PC-3 (cell line): ENCODE measurements at places on chromosomes 1 and 21.

DNA sequence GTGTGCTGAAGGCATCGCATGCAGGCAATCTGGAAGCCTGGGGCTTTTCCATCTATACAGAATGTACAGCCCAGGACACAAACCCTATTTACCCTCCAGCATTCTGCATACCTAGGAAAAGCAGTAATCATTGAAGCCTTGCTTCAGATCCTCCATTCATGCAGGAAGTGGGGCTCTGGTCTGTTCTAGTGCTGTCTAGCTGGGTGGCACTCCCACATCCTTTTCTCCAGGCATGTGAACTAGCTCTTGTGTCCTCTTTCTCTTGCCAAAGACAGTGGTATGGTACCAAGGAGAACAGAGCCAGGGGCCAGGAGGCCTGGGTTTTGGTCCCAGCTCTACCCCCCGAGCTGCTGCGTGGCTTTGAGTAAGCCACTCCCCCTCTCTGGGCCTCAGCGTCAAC lies 21.7 kb downstream of the LRP8 start:
- DNase-seq, result no peak

- peak; percentile 7 for DNase-seq
These were observed 30.5 kb downstream of the CCDC185 start for GRCh38 chr1:223423641-223424233.

DNA sequence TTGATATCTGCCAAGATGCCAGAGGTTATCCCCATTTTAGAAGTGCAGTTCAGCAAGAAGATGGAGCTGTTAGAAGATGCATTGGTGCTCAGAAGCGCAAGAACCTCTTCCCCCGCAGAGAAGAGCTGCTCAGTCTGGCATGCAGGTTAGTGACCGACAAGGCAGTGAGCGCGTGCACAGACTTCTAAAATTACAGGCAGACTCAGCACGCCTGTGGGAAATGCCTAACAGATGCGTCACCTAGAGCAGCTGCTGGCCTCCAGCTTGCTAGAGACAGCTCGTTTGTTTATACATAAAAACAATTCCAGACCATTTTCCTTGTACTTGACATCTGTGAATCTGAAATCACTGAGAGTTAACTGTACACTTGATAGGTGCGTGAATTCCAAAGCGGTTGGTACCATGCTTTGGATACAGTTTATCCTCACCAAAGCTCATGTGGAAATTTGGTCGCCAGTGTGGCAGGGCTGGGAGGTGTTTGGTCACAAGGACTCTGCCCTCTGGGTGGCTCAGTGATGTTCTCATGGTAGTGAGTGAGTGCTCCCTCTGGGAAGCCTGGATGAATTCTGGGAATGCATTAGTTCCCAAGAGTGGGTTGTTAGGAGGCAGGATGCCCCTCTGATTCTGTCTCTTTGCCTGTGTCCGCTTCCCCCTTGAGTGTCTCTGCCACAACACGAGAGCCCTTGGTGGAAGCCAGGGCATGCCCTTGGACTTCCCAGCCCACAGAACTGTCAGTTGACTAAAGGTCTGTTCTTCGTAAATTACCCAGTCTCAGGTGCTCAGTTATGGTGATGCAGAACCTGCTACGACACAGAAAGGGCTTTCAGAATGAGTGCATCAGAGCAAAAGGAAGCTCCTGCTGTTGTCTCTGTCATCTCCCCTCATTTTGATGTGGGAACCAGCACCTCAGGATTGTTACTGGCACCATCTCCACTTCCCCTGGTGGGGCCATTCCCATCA lies 24.4 kb downstream of the SNAP47 start:
- peak; percentile 99 for DNase-seq

DNA sequence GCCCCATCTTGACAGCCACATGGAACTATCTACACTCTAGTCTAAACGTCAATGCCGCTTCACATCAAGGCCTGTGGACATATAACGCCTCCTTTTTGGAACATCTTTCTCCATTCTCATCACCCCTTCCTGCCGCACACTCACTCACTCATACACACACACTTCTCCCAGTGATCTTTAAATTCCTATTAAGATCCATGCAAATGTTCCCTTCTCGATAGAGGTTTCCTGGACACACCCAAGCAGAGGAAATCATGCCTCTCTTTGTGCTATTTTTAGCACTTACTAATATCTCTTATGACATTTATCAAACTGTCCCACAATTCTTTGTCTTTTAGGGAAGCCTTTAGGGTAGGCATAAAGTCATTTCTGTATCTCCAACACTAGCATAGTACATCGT lies 28.2 kb upstream of the SLAMF9 start:
- DNase-seq, result no peak

GRCh38 chr1:109167001-109167506 lies 46.7 kb upstream of the SARS1 start:
- DNase-seq, result no peak

GRCh38 chr1:54253480-54253879 lies 53.5 kb downstream of the MRPL37 start:
- peak; percentile 92 for DNase-seq

DNA sequence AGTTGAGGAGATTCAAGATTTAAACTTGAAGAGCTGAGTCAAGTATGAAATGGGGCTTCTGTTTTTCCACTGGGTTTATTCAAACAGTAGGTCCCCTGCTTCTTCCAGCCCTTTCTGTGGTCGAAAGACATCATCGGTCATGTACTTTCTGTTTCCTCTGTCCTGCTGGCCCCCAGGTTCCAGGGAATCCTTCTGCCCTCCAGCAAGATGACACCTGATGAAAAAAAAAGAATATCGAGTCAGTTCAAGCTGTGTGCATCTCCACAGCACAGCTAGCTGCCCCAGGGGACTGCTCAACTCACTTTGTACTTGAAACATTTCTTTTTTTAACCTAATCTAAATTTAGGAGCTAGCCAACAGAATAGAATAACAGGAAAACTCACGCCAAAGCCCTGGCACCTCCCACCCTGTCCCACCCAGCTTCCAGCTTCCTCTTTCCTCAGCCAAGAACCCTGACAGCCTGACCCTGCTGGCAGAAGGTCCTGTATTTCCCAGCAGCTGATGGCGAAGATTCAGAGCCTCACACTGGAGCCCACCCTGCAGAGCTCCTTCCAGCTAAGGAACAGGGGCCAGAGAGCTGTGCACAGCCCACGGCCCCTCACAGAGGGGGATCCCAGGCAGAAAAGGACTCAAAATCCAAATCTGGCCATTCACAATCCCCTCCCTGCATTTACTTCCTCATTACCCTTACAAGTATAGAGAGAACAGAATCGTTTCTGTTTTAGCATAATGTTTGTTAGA lies 176.5 kb downstream of the PSMG1 start:
- no peak for DNase-seq

GRCh38 chr1:33380811-33381210 lies 50.1 kb downstream of the PHC2 start:
- DNase-seq, result no peak

DNA sequence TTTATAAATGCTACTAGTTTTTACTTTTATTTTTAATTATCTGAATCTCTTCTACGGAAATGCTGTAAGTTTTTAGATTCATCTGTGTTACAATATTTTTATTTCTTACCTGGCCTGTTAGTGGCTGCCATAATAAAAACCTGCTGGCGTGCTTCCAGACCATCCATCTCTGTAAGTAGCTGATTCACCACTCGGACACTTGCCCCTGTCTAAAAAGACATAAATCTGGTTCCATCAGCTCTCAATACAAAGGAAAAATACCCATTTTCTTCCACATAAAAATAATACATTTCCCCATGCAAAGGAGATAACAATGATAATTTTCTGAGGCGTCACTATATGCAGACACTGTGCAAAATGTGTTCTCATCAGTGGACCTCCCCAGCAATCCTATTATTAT lies 62.0 kb downstream of the NVL start:
- DNase-seq, result peak; percentile 54

DNA sequence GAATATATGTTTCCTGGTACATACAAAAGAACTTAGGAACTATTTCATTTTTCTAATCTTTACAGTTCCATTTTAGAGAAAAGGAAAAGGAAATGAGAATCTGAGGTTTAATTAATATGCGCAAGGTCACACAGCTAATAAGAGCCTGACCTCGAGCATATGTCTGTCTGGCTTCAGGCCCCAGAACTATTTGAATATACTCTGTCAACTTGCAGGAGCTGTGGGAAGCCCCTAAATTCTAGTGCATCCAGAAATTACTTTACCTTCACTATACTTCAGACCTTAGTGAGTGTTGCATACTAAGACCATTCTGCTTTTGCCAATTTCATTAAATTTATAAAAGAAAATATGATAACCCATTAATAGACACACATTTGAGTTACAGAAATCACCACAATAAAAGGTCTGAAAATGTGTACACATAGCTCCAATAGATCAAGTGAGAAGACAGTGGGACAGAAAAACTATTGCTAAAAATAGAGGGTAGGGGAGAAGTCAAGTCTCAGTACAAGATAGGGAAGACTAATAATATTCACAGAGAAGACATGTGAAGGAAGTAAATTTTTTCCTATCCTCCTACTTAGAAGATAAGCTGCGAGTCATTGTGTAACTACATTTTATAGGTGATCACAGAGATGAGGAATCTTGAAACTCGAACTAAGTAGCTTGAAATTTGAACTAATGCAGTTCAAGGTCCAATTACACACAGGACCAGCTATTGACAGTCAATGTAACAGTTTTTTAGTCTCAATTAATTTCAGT lies 3.8 kb downstream of the RGS13 start:
- DNase-seq, result peak; percentile 83

DNA sequence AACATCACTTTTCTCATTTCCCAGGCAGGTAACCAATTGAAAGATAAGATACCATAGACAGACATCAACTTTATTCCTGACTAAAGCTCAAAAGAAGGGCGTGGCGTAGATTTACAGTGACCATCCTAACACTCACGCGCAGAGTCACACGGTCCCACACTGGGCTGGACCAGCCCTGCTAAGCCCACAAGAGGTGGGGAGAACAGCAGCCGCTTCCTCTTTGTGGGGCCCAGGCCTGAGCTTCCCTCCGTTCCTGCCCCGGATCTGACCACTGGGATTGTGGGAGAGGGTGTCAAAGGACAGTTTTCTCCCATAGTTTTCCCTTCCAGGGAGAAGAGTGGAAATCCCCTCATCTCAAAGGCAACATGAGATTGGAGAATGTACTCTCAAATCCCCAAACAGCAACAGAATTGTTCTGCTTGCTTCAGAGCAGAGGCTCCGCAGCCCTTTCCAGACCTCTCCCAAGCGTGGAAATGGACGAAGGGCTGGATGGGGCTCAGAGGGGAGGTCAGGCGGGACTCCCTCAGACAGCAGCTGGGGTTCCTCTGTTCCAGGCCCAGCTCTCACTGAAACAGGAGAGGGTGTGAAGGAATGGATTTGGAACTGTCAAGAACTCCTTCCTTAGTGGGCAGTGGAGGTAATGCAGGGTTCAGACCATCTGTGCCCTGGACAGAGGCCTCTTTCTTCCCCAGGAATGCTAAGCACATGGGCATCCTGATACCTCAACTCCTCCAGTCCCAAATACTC lies 33.7 kb downstream of the L1TD1 start:
- DNase-seq, result no peak

DNA sequence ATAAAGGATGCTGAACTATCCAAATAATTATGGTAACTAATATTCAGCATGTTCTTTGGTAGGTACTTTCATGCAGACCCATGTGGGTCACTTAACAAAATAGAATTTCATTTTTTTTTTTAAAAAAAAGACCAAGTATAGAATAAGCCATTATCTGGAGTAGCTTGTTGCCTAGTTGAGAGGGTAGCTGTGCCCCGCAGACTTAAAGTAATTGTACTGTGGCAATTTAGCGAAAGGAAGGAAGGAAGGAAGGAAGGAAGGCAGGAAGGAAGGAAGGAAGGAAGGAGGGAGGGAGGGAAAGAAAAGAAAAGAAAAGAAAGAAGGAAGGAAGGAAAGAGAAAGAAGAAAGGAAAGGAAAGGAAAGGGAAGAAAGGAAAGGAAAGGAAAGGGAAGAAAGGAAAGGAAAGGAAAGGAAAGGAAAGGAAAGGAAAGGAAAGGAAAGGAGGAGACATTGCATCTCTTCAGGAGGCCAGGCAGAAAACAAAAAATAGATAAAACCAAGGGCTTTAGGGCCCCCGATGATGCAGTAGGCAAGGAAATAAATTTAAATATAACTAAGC lies 35.3 kb upstream of the C1orf21 start:
- no peak for DNase-seq

- DNase-seq, result peak; percentile 30
These were observed 87.7 kb upstream of the GADD45A start for GRCh38 chr1:67597336-67597735.

DNA sequence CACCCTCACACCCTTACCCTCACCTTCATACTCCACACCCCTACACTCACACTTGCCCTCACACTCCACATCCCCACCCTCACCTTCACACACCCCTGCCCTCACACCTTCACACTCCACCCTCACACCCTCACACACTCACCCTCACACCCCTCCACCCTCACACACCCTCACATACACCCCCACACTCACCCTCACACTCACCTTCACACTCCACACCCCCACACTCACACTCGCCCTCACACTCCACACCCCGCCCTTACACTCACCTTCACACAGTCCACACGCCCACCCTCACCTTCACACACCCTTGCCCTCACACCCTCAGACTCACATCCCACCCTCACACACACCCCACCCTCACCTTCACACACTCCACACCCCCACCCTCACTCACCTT lies 43.6 kb upstream of the EDN2 start:
- DNase-seq, result no peak

DNA sequence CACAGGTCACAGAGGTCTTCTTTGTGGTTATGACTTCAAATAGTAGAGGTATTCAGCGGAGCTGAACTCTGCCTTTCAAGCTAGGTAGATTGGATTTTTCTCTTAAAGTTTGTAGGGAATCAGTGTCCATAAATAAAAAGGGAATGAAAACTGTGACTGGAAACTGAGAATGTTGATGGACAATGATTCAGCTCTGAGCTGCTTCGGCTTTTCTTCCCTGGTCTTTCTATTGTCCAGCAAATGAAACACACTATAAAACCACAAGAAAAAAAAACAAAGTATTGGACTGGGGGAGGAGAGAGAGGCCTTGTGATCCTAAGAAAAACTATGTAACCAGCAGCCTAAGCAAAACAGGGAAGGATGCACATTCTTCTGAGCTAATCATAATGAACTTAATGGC lies 11.1 kb downstream of the TNNI3K start:
- DNase-seq, result no peak
